Fibroblast of skin of abdomen (primary cell): ENCODE measurements at places on chromosomes 6 and 20.

DNA sequence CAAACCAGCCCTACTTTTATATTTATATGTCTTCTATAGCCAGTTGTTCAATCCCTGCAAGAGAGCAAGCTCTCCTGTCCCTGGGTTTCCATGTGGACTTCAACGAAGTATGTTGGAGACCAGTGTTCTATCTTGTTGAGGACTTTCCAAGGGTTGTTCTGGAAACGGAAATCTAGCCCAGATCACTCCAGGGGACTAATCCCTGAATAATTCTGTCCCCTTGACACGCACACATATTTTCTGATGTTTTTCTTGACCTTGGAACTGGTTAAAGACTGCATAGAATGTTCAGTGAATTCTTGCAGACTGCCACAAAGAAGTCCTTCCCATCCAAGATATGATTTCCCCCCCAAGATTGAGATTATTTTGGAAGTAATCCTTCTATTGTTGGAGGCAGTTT is 9.5 kb upstream of the MYLK2 start:
- no peak for DNase-seq

DNA sequence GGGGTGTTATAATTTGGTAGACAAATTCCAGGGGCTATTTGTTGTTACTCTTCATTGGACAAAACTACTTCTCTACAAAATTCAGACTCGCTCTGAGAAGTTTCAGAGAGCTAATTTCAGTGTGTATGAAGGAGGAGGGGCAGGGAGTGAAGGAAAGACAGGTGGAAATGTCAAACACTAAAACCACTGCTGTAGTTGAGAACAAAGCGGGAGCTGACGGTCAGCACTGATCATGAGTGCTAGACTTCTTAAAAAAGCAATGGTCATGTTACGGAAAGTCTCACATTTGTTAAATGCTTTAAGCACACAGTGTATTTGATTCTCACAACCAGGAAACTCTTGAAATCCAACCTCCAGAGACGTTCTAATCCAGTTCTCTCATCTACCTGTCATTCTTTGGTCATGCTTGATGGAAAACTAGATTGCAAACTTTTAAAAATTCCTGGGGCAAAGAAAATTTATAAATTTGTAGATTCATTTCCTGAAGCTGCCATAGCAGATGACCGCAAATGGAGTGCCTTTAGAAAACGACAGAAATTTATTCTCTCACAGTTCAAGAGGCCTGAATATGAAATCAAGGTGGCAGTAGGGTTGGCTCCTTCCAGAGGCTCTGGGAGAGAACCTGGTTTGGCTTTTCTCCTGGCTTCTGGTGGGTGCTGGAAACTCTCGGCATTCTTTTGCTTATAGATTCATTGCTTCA is 100.7 kb upstream of the CARMIL1 start:
- no peak for DNase-seq

GRCh38 chr20:11838076-11838636 is 79.5 kb upstream of the BTBD3 start:
- DNase-seq = no peak

DNA sequence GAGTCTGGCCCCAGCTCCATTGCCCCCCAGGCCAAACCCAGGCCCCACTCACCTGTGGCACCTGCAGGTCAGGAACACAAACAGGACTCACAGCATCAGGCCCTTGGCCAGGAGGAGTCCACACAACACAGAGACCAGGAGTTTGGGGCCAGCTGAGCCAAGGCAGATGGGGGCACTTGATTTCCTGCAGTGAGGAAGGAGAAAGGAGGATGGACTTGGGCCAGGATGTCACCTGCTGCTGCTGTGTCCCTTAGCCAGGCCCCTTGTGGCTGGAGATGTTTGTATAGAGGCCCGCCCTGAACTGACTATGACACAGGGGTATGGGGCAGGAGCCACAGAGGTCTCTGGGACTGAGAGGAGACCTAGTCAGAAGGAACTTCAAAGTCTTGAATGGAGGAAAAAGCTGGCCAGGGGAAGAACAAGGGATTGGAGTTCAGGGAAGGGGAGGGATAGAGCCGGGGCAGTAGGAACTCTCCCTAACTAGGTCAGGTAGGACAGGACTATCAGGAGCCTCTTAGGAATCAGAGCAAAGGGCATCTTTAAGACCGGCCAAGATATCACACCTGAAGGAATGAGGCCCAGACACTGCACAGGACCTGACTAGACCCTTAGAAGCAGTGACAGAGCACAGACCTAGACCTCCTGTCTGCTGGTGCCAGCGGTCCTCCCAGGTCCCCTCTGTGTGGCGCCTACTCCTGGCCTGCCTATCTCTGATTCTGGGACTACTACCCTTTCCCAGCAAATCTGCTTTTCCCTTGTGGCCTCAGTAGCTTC is 8.8 kb upstream of the TREML2 start:
- DNase-seq = no peak

DNA sequence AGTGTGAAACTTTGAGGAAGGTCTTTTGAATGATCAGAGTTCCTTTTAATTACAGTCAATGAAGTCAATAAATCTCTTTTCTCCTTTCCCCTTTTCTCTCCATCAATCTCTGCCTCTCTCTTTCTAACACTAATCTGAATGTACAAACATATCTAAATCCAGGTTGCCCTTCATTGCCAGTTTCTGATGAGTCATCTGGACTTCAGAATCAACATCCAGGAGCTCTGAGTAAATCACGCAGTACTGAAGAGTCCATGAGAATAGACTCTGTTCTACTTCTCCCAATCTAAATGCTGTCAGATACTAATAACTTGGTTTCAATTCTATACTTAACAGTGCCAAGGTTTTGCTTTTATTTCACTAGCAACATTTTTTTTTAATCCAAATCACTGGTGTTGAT is 238.7 kb upstream of the THEMIS start:
- no peak for DNase-seq

- DNase-seq = peak; percentile 58
Measured at GRCh38 chr20:17654649-17655285, 27.3 kb downstream of the RRBP1 start.

GRCh38 chr6:117616391-117617209 is 14.3 kb upstream of the GOPC start:
- DNase-seq = no peak

DNA sequence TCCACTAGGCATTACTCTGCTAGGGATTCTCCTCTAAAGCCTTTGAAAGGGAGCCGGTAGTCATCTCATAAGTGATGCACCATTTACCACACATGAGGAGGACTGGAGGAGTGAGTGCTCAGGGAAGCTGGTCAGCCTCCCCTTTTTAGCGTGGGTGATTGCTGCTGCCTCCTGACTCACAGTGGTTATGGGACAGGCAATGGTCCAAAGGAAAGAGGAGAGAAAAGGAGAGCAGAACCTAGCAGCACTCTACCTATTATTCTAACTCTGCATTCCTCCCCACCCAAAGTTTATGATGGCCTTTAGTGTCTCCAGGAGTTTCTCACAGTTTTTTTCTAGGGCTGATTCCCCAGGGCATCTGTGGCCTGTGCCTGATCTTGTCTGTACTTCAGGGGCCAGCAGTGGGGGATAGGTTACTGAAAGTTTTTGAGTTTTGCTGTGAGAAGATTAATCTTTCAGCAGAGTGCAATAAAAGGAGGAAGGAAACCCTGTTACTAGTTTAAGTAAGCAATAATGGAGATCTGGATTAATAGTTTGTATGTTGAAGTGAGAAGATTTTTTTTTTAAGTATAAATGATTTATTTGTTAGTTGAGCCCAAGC is 36.4 kb upstream of the GCLC start:
- peak; percentile 65 for DNase-seq

DNA sequence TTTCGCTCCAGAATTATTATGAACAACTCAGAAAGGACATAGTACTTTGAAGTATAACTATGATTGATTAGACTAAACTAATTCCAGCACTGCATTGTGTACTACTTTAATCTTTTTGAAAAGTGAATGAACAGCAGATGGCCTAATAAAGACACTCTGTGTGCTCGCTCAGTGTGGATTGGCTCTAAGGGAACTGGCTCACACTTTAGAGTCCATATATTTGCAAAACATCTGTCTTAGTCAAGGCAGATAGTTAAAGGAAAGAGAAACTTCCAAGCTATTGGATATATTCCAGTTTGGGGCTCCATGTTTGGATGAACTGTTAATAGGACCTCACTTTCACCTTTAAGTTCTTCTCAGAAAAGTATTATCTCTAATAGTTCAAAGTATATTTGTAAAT is 218.9 kb downstream of the EYA4 start:
- no peak for DNase-seq
